Suppressor macrophage treated with lipopolysaccharide for 4 hours (primary cell): ENCODE measurements at places on chromosomes 16 and 17.

GRCh38 chr17:44348234-44348987 lies 3.3 kb downstream of the GRN start:
- DNase-seq, result peak; percentile 96

DNA sequence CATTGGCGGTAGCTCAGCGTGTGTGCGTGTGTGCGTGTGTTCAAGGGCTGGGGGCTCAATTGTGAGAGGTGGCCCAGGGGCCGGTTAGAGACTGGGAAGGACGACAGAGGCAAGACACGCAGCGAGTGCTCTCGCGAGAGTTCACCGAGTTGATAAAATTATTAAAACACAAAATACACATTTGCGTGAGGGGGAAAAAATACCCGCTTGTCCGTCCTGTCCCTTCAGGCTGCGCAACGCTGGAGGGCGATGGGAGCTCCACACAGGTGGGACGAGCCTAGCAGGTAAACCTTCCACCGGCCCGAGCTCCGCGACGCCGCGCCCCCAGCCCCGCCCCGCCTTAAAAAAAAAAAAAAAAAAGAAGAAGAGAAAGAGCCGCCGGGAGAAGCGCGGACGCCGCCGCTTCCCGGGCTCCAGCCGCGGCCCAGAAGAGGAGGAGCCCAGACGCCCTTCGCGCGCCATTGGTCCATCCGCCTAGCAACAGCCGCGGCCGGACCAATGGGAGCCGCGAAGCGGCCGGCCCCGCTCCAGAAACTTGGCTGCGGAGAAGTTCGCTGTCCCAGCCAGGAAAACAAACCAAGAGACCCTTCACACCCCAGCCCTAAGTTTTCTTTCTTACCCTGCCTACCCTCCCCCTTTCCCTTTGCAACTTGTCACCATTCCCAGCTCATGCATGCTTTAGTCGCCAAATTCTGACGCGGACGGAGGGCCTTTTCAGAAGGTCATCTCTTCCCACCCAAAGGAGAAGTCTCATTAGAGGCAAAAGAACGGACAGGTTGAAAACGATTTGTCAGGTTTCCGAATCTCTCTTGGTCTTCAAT lies 169.9 kb upstream of the MAF start:
- peak; percentile 95 for DNase-seq

GRCh38 chr17:40953881-40954280 lies 12.9 kb downstream of the KRT39 start:
- DNase-seq, result peak; percentile 66

DNA sequence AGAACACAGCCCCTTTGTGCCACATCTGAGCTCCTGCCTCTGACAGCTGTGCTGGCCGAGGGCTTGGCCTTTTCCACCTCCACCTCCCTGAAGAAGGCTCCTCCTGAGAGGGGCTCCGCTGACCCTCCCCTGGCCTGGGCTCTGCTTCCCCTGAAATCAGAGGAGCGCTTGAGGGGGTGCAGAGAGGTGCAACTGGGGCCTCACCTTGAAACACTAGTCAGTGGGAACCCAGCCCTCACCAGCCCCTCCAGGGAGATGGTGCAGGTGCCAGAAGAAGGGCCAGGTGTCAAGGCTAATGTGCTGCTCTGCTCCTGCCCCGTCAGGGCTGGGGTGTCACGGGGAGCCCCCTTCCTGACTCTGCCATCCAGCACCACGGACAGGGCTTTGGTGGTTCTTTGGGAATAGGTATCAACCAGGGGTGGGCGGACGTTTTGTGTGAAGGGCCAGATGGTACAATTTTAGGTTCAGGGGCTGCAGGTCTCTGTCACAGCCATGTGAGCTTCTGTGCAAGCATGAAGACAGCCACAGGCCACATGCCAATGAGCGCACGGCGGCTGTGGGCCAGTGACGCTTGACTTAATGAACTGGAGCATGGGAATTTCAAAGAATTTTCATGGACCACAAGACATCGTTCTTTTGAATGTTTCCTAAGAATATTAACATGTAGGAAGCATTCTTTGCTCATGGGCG lies 2.1 kb upstream of the ZG16B start:
- DNase-seq, result no peak

GRCh38 chr17:17748179-17748578 lies 66.9 kb downstream of the RAI1 start:
- no peak for DNase-seq

- no peak for DNase-seq
Observed at GRCh38 chr17:2701161-2701995, 10.2 kb downstream of the CLUH start.

DNA sequence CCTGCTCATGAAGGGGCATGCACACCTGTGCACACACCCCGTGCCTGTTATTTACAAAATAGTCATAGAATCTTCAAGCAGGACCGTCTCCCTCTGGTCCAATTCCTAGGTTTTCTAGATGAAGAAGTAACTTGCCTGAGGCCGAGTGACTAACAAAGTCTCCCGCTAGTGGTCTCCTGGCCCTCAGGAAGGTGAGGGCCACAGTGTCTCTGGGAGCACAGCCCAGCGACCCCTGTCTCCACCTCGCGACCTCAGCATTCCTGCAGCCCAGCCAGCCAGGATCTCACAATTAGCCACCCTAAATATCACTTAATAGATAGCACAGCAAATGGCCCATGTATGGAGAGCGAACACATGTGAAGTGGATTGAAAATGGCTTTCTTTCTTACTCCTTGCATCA lies 30.5 kb upstream of the CACNG1 start:
- DNase-seq, result no peak

- DNase-seq, result no peak
Observed at GRCh38 chr16:27097800-27098230, 31.1 kb downstream of the C16orf82 start.

DNA sequence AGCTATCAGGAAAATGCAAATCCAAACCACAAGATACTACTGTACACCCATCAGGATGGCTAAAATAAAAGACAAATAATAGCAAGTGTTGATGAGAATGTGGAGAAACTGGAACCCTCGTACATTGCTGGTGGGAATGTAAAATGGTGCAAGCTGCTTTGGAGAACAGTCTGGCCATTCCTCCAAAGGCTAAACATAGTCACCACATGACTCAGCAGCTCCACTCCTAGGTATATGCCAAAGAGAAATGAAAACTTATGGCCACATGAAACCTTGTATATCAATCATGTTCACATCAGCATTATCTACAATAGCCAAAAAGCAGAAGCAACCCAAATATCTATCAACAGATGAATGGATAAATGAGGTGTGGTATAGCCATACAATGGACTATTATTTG lies 28.5 kb downstream of the VAC14 start:
- no peak for DNase-seq

DNA sequence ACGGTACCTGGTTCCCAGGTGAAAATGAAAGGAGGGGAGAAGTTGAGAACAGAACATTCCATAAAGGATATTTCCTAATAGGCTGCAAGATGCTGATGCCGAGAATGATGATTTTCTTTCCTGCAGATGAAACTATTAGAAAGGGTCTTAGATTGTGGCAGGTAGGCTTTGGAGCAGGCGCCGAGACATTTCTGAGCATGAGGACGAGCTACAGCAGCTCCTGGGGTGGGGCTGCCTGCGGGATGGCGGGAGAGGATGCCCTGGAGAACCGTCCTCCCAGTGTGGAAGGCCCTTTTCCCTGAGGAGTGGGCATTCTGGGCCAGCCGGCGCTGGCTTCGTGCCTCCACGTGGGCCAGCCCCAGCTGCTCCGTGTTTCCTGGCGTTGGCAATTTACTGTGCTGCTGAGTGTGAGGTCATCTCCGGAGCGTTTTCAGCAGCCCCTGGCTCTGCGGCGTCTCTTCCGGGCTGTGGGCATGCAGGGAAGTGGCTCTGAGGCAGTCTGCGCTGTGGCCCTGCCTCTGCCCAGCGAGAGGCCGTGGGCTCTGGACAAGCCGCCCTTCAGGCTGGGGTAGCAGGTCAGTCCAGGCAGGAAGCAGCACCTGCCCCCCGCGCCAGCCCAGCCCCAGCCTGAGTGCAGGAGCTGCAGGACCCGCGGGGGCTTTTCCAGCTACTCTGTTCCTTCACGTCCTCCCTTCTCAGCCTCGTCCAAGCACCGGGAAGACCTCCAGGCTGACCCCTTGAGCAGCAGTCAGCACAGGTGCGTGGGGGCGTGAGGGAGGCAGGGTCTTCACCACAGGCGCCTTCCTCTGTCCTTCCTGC lies 12.2 kb downstream of the ENGASE start:
- DNase-seq, result no peak

- DNase-seq, result no peak
Observed at GRCh38 chr17:81888988-81889595, 2.3 kb downstream of the ALYREF start.

DNA sequence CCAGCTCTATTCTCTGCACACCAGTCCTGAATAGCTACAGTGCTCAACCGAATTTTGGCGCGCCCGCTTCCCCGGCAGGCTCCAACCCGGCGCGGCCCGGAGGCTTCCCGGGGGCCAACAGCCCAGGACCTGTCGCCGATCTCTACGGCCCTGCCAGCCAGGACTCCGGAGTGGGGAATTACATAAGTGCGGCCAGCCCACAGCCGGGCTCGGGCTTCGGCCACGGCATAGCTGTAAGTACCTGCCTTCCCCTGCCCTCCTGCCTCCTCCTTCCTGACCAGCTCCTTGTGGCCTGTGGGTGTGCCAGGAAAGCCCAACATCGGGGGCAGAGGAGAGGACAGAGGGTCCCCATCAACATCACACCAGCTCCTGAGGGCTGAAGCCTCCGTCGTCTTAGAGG lies 70.2 kb downstream of the CCDC182 start:
- no peak for DNase-seq

- DNase-seq, result no peak
Observed at GRCh38 chr16:59991171-59991570, 1257.1 kb upstream of the GOT2 start.

DNA sequence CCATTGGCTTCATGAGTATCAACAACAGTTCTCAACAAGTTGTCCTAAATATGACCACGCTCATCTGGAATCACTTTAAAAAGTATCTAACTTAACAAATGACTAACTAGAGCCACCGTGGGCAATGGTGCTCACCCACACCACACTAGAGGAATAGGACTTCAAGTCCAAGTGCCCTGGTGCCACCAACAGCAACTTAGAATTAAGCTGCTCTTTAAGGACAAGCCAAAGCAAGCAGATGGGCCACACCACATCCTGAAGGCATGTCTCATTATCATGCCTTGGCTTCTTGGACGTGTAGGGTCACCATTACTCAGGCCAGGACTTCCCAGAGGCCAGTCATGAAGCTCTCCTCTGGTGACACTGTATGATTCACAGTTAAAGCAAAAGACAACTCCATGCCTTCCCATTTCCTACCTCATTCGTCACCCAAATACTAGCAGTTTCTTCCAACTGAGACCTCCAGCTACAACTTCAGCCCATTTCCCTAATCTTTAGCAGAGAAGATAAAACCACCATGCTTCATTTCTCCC lies 9.4 kb upstream of the SLC6A4 start:
- peak; percentile 35 for DNase-seq

GRCh38 chr17:72266112-72266775 lies 145.4 kb downstream of the SOX9 start:
- no peak for DNase-seq

DNA sequence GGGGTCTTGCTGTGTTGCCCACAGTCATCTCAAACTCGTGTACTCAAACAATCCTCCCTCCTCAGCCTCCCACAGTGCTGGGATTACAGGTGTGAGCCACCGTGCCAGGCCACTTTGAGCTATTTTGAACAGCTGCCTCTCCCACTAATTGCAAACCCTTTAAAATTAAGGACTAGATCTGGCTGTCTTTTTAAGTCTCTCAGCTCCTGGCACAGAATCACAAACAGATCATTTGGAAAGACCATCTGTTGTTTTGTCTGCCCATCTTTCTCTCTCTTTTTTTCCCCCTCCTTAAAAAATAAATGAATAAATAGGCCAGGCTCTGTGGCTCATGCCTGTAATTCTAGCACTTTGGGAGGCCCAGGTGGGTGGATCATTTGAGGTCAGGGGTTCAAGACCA lies 10.9 kb upstream of the STAT3 start:
- no peak for DNase-seq

DNA sequence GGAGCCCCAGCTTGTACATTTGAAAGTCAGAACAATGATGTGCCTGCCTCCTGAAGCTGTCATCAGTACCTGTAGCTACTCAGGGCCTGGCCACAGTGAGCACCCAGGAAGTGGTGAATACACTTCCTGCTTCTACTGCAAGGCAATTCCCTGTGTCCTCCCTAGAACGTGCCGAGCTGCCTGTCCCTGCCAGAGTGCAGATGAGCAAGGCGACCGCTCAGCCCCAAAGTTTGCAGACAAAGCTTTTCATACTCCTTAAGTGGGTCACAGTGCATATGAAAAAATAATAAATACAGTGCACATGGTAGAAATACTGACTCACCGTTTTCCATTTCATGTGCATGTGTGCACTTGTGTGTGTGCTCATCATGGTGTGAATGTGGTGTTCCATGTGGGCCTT lies 77.3 kb downstream of the MPRIP start:
- no peak for DNase-seq

GRCh38 chr16:57690782-57691471 lies 3.7 kb upstream of the DRC7 start:
- peak; percentile 21 for DNase-seq

DNA sequence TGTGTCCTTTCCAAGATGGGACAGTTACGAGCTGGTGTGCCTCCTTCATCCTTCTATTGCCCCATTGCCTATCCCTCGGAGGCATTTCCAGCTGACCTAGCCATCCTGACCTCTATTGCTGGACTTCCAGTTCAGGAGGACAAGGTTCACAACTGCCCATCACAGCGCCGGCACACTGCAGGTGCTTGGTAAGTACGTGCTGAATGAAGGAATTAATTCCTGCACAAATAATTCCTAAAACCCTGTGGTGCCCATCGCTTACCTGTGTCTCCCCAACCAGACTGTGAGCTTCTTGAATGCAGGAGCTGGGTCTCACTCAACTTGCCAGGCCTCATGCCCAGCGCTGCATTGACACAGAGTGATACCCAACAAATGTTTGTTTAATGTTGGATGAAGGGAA lies 13.0 kb downstream of the ALOX15B start:
- DNase-seq, result no peak

DNA sequence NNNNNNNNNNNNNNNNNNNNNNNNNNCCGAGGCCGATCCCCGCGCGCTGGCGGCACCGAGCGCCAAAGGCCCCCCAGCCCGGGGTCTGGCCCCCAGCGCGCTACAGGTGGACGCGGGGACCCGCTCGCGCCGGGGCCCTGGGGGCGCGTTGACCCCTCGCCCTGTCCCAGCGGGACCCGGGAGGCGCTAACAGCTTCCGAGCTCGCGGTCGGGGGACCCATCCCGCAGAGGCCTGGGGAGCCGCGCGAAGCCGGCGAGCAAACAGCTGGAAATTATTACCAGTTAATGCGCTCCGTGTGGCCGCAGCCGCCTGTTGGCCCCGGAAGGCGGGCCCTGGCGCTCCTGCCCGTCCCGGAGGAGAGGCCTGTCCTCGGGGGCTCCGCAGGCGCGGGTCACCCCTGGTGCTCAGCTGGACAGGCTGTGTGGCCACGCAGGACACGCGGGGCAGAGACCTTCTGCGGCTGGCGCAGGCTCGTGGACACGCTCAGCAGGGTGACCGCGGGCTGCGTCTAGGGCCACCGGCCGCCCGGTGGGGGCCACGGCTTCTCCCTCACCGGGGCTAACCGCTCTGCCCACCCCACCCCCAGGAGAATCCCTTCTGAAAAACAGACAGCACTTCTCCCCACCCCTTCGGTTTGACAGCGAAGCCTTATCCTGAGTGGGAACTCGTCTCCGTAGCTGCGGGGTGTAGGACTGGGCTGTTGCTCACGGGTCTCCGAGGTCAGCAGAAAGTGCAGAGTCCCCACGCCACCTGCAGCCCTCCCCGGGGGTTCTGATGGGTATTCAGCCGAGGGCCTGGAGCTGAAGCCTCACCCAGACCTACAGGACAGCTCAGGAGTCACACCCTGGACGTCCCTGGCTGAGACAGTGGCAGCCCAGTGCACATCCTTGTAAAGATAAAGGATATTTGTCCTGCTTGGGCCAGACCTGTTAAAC lies 138.7 kb upstream of the RPH3AL start:
- DNase-seq, result peak; percentile 43
